ENCODE measurements at places on chromosomes 3 and 15.

- DNase-seq: no peak
These were observed 10.1 kb downstream of the LYSMD2 start for GRCh38 chr15:51727141-51727897.

DNA sequence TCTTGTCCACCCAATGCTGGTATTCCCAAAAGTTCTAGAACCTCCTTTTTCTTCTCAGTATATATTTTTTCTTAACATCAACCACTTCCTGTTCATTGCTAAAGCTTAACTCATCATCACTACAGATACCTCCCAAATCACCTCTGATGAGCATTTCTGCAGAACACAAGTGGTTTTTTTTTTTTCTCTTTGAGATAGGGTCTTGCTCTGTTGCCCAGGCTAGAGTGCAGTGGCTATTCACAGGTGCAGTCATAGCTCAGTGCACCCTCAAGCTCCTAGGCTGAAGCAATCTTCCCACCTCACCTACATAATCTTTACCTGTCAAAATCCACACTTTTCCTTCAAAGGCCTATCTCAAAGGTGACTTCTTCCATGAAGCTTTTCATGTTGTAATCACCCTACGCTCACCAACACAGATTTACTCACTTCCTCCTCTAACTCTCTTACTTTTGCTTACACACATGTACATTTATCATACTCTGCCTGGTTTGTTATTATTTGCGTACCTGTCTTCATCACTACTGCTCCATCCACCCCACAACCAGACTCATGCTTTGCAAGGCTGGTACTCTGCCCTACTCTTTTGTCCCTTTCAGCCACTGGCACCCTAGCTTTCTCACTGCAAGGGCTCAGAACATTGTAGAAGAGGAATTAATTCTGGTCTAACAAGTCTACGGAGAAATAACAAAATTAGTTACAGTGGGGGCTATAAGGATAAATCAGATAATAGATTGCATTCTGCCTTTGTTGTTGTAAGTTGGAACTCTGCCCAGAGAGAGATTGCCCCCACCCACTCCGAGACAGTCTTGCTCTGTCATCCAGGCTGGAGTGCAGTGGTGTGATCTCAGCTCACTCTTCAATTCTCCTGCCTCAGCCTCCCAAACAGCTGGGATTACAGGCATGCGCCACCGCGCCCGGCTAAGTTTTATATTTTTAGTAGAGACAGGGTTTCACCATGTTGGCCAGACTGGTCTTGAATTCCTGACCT lies 27.5 kb downstream of the HERC1 start:
- no peak for DNase-seq

DNA sequence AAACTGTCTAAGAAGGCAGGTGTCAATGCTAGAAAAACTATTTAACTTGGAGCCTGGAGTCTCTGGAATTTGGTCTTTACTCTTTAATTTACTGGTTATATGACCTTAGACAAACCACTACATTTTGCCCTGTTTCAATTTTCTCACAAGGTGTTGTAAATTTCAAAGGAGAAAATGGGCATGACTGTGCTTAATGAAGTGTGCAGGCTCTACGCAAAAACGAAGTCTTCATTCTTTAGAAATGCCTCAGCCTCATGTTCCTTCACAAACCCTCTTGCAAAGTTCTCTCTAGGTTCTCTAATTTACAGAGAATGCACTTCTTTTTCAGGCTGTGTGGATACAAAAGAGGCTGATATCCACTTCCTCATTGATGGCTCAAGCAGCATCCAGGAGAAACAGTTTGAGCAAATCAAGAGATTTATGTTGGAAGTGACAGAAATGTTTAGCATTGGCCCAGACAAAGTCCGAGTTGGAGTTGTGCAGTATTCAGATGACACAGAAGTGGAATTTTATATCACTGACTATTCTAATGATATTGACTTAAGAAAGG lies 39.1 kb downstream of the COL6A5 start:
- DNase-seq: no peak

DNA sequence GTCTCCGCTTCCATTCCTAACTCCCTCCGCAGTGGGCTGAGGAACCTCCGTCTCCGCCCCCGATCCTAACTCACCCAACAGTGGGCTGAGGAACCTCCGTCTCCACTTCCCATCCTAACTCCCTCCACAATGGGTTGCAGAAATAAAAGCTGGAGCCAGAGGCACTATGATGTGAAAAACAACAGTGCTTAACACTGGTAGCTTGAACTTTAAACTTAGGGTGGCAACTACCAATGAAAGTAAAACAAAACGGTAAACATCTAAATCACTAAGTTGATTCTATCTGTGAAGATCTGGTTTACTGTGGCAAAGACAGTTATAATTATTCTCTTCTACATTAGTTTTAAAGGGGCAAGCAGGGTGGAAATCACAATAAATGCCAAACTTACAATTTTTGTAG lies 25.9 kb upstream of the GP5 start:
- DNase-seq: no peak

DNA sequence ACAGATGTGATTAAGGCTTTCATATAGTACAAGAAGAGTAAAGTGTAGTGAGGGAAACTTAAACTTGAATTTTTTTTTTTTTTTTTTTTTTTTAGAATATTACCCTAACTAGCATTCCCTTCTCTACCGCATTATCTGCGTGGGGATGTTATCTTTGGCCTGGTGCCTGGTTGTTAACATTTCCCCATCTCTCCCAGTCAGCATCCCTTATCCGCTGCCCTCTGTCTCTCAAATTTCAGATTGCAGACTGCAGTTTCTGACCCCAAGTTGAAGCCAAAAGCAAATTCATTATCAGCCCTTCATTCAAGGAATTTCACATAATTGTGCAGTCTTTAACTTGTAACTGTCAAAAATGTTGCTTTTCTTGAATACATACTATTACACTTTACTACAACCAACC lies 353.0 kb downstream of the PLOD2 start:
- no peak for DNase-seq

- DNase-seq: no peak
These were observed 419.5 kb downstream of the NAALADL2 start for GRCh38 chr3:175278680-175279079.

- no peak for DNase-seq
These were observed 263.7 kb upstream of the LMCD1 start for GRCh38 chr3:8237893-8238292.

GRCh38 chr3:71128961-71129360 lies 454.6 kb downstream of the FOXP1 start:
- DNase-seq: no peak

DNA sequence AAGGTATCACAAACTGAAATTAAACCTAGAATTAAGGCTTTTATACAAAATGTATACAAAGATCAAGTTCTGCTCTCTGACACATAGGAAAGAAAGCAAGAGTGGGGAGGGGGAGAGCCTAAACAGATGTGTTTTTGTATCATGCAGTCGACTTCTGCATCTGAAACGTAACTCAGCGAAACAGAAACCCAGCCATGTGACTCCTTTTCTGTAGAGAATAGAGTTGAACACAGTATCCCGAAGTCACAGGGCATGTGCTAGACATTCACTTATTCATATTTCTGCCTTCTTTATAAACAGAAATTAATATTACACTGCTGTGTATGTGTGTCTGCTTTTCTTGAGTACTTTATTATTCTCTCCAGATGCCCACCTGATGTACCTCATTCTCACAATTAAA lies 121.0 kb downstream of the PDZRN3 start:
- no peak for DNase-seq

DNA sequence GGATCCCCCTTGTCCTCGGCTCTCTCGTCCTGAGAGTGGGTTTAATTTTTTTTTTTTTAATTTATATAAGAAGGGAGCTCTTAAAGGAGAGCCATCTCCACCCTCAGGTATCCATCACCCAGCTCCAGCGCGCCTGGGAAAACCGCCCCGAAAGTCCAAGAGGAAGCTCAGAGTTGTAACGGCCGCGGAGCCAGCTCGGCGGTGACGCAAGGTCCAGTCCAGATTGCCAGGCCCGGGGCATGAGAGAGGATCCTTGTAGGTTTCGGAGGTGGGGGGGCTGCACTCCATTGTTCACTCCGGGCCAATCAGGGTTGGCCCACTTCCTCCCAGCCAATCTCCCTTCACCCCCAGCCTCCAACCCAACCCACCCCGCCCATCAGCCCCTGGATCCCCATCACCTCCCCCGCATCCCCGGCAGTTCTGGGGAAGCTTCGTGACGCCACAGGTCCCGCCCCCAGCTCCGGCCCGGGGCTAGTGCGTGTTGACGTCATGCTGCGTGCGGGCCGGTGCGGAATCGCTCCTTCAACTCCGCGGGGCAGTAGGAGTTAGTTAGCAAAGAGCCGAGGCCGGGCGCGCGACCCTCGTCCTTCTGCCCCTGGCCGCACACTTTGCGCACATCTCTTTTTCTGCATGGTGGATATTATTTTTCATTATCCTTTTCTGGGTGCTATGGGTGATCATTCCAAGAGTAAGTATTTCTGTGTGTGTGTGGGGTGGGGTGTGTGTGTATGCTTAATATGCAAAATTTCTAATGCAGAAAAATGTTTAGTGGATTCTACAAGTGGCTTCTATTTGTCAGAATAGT lies at the start of gene ISL2:
Gene ISL2, plus strand, starts transcription at position 520 of the 805 bp plus-strand sequence. Its CDS starts 111 bp downstream, at position 631.
- DNase-seq: no peak

DNA sequence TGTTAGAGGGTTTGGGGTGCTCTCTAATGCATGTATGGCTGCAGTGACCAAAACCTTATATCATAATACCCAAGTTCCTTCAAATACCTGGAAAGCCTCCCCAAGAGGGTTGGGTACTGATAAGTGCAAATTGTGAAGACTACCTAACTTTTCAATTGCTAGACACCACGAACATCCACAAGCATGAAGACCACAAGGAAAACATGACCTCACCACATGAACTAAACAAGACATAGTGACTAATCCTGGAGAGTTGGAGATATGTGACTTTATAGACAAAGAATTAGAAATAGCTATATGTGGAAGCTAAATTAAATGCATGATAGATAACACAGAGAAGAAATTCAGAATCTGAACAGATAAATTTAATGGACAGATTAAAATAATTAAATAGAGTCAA lies 23.9 kb upstream of the AADACL2 start:
- DNase-seq: no peak

DNA sequence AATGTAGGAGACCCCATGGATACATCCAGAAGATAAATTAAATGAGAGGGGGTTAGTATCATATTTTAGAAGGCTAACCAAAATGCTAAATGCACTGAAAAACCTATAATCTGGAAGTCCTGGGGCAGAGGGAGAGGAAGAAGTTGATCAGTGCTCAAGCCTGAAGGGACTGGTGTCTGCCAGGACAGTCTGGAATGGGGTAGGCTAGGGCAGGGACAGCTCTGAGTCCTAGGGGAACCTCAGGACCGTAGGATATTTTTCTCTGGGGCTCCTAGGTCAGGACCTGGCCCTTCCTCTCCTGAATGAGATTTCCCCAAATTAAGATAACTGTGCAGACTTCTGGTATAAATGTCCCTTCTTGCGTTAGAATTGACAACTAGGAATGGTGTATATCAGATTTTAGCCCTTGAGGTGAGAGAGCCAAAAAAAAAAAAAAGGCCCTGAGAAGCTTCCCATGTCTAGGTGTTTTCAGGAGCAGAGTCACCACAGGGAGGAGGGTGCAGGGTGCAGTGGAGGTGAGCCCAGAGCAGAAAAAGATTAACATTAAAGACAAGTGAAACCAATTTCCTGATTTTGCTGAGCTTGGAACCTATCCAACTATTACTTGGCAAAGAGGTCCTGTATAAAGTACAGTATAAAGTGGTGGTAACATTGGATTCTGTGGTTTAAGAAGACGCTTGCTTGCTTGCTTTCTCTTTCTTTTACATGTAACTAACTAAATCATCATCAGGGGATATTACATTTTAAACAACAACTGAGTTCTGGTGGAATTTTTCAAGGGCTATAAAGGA lies 63.5 kb downstream of the HACD2 start:
- no peak for DNase-seq

DNA sequence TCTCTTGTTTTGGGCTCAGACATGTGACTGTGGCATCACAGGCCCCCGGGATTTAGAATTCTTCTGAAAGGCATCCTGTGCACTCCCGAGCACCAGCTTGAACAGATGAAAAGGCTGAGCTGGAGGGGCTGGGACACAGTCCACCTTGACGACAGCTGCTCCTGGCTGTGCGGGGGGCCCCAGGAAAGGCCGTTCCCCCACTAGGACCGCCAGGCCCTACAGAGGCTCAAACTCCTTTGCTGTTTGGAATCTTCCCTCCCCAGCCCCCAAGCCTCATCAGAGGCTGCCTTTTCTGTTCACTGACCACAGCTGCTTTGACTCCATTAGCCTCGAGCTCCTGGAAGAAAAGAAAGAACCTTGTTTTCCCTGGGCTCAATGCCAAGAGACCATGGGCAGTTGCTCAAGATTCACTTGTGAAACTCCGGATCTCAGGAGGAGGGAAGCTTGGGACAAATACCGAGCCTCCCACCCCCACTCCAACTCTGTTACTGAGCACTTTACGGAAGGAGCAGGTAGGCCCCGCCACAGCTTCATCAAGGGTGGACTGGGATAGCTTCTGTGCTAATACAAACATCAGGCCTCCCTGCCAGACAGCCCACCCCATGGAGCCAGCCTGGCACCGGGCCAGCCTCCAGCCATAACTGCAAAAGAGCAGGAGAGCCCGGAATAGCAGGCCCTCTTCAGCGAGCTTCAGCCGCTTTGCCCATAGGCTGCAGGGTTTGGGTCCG lies 15.7 kb downstream of the CIDEC start:
- DNase-seq: no peak

DNA sequence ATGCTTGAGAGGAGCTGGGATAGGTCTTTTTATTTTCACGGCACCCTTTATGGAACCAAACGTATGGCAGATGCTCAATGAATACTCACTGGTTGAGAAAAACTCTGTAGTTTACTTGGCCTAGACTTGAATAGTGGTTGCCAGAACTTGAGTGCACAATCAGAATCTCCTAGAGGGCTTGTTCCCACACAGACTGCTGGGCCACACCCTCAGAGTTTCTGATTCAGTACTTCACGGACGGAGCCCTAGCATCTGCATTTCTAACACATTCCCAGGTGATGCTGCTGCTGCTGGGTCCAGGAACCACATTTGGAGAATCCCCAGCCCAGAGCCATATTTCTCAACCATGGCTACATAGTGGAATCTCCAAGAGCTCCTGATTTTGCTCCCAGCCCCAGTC lies 24.6 kb downstream of the CA12 start:
- no peak for DNase-seq

DNA sequence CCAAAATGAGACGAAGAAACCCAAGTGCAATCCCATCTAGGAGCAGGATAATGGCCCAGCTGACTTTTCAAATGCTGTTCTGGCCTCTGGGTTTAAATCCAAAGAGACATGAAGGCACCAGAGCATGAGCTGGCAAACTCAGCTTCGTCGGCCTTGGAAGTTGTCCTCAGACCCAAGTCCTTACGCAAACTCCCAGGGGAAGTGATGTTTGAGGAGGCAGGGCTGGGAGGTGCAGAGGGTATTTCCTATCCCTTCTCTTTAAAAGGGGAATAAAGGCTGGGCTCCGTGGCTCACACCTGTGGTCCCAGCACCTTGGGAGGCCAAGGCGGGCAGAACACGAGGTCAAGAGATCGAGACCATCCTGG lies 68.9 kb upstream of the HERC1 start:
- DNase-seq: no peak

DNA sequence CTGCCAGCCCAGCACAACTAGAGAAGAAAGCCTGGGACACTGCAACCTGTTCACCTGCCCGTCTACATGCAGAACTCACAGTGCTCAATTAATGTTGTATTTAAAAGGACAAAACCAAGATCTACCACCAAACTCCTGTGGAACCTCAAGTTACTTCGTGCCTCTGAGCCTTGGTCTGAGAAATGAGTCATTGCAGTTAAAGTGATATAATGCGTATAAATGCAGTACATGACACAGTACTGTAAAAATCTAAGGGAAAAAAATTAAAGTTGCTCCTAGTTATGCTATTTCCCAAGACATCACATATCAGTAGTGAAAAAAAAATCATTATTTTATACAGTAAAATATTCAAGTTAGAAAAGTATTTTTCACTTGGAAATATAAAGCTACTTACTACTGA lies 138.9 kb downstream of the ZIC4 start:
- no peak for DNase-seq

- no peak for DNase-seq
These were observed 18.2 kb upstream of the PSTPIP1 start for GRCh38 chr15:76976572-76977270.
